Kasumi-1 (cell line): ENCODE measurements at places on chromosomes 16 and 17.
A peak's percentile ranks its signal among the peaks of the same experiment; 100 is the strongest.

DNA sequence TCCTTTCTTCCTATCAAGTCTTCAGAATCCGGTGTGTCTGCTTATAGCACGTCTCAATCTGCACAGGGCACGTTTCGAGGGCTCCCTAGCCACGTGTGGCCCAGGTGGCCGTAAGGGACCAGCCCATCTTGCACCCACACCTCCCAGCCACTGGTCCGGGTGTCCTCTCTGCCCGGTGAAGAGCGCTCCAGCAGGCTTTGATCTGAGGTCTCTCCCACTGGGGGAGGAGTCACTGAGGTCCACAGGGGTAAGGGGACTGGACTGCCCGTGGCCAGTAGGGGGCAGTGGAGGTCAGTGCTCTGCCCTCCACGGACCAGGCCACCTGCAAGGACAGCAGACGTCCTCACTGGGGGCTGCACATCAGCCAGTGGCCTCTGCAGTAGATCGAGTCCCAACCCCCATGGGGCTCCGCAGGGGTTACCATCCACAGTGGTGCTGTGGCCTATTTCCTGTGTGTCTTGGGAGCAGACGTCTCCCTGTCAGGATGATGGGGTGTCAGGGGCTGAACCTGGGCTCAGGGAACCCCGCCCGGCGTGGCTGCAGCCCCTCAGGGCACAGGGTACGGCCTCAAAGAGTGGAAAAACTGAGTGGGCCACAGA lies 204.1 kb upstream of the CIBAR2 start:
- DNase-seq = peak; percentile 59

- DNase-seq = no peak
Measured at GRCh38 chr17:17811381-17812210, 25.2 kb downstream of the SREBF1 start.

GRCh38 chr16:85936816-85937215 lies 37.9 kb downstream of the IRF8 start:
- DNase-seq = no peak

GRCh38 chr17:14871921-14872320 lies 393.2 kb downstream of the PMP22 start:
- DNase-seq = no peak

DNA sequence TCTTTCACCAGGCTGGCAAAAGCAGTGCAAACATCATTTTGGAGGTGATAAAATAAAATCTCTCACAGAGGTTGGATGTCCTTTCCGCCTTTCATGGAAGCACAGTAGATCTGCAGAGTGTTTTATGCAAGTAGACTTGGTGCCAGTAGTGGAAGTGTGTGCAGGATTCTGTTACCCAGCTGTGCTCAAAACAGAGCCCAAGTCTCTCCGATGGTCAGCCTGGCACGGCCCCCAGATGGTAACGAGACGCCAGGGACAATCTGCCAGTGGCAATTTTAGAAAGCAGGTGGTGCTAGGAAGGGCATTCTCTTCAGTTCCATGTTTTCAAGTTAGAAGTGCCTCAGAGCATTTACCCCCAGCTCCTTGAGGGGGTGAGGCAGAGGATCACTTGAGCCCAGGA lies 1.5 kb upstream of the MTHFSD start:
- no peak for DNase-seq

GRCh38 chr17:17682293-17682736 lies 1.1 kb downstream of the RAI1 start:
- no peak for DNase-seq

GRCh38 chr17:18889658-18890057 lies 31.7 kb downstream of the PRPSAP2 start:
- no peak for DNase-seq

DNA sequence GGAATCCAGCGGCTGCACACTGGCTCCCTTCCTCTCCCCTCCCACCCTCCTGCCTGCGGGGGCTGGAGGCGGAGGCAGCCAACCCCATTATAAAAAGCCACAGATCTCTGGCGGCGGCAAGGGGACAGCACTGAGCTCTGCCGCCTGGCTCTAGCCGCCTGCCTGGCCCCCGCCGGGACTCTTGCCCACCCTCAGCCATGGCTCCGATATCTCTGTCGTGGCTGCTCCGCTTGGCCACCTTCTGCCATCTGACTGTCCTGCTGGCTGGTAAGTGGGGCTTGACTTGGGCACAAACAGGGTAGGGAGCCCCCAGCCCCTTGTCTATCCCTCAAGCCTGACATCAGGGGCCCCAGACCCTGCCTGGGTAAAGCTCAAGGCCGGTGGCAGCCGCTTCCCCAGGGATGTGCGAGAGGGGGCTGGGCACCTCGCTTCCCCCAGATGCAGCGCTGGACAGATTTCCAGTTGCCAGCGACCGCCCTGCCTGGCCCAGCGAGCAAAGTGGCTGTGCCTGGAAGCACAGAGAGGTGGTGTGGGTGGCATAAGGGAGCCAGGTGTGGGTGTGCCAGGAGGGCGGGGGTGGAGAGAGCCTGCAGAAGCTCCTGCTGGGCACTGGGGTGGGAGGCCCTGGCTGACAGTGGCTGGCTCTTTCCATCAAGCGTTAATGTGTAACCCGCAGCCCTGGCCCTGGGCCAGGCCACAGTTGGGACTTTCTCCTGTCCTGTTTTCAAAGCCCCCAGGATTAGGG lies at the start of gene CX3CL1:
Gene CX3CL1, plus strand, starts transcription at position 119 of the 745 bp plus-strand sequence. Its CDS starts 79 bp downstream, at position 198.
- DNase-seq = no peak

DNA sequence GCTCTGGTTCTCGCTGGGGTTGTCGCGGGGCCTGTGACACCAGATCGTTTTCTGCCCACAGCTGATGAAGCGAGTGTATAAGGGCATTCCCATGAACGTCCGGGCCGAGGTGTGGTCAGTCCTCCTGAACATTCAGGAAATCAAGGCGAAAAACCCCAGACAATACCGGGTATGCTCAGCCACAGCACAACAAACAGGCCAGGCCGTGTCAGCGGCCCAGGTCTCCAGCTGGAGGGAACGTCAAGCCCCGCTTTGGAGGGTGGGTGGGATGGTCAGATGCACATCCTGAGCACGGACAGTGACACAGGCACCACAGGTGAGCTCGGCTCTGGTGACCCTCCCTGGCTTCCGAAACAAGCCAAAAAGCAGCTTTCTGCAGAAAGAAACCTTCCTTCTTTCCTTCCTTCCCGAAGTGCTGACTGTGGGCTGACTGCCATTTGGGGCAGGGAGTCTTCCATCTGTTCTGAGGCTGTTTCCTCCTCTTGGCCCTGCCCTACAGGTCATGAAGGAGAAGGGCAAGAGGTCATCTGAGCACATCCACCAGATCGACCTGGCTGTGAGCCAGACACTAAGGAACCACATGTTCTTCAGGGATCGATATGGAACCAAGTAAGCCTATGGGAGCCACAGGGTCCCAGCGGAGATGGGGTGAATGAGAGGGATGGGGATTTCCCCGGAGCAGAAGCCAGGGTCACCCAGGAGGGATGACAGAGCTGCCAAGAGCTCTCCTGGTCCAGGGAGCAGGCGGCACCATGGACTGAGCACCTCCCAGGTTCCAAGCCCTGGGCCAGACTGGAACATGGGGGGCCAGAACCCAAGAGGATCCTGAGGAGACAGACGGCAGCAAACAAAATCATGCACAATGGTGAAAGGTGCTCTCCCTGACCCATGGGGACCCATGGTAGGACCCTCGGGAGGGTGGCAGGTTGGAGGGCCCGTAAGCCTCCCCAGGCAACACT lies 79.4 kb downstream of the GOSR1 start:
- DNase-seq = no peak
